ENCODE measurements at places on chromosomes 7 and 10.
A peak's percentile ranks its signal among the peaks of the same experiment; 100 is the strongest.

- no peak for DNase-seq
Observed at GRCh38 chr10:103736044-103736443, 119.3 kb downstream of the SH3PXD2A start.

GRCh38 chr7:157397036-157397720, 60.4 kb downstream of the DNAJB6 start:
- no peak for DNase-seq

GRCh38 chr7:24729365-24730017, 27.8 kb downstream of the GSDME start:
- no peak for DNase-seq

- no peak for DNase-seq
Observed at GRCh38 chr7:141593134-141593533, 41.9 kb downstream of the AGK start.

DNA sequence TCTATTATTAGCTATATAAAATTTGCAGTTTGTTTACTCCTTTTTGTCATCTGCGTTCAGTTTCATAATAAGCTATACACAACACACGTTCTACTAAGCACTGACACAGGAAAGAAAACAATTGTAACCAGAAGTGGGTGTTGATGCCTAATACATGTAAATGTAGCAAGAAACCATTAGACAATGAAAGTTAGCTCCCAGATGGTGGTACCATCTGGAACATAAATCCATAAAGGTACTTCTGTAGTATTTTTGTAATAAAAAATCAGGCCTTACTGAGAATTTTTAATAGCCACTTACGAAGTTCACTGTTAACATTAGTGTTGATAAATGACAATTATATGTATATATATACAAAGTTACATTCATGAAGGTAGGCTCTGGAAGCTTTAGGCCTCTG, 194.7 kb downstream of the KCND2 start:
- DNase-seq: no peak

DNA sequence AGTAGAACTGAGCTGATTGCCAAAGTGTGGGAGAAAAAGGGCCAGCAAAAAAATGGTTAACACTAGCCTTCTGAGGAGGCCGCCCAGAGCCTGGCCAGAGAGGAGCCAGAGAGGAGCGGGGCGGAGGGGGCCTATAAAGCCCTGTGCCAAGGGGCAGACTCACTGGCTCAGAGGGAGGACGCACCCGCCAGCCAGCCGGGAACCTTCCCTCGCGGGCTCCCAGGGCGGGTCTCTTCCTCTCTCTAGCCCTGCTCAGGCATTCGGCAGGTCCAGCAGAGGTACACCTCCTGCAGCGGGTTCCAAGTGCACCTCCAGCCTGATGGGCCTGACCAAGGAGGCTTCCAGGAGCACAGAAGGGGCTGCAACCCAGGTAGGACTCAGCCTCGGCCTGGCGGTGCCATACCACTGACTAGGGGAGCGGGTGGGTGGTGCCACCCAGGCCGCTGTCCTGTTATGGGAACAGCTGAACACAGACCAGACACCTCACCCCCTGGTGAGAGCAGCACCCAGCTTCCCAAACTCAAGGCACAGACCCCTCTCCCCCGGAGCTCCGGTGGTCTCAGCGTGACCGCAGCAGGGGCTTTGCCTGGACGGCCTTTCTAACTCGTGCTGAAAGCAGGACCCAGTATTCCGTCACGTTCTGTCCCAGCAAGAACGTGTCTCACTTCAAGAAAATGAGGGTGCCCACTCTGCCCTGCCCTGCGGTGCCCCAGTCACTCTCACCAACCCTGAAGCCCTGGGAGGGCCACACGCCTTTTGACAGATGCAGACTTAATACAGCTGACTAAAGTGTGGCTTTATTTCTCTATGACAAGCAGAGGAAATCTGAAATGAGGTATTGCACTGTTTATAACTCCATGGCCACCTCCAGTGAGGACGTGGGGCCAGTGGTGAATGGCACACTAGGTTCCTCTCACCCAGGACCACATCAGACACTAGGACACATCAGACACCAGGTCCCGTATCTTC, at the start of gene GPER1:
GPER1 (plus strand) TSS at position 162 of the 969 bp plus-strand sequence. CDS start 3,616 bp downstream, outside the sequence.
- DNase-seq: no peak

- no peak for DNase-seq
Observed at GRCh38 chr10:71432956-71433767, 36.4 kb downstream of the CDH23 start.

GRCh38 chr7:23462846-23463245, 7.4 kb downstream of the IGF2BP3 start:
- DNase-seq: no peak

DNA sequence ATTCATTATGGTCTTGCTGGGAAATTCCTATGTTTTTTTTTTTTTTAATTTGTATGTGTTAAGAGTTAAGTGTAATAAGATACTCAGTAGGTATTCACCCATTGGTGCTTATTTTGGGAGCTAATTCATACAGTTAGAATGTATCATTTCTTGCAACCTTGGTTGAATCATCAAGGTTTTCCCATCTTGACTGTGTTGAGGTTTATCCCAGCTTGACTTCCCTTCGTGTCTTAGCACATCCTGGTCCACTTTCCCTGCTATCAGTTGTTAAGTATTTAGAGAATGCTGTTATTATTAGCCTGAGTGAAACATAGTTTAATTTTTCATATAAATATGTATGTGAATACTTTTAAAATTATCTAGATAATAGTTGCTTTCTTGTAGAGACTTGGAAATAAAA, 20.8 kb downstream of the RALA start:
- DNase-seq: no peak

- no peak for DNase-seq
Observed at GRCh38 chr7:138837627-138838026, 39.6 kb upstream of the ATP6V0A4 start.

- no peak for DNase-seq
Observed at GRCh38 chr7:154862153-154862791, 140.7 kb downstream of the PAXIP1 start.

DNA sequence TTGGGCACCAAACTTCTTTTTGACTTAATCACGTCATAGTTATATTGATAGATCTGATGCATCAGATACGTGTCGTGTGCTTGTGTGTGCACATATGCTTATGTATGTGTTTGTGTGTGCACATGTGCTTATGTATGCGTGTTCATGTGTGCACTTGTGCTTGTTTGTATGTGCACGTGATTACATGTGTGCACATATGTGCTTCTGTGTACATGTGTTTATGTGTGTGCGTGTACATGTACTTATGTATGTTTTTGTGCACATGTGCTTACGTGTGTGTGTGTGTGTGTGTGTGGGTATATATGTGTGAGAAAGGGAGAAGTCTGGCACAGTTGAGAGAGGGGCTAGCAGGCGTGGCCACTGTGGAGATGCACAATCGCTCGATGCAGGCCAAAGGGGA, 173.4 kb downstream of the WDR37 start:
- no peak for DNase-seq

DNA sequence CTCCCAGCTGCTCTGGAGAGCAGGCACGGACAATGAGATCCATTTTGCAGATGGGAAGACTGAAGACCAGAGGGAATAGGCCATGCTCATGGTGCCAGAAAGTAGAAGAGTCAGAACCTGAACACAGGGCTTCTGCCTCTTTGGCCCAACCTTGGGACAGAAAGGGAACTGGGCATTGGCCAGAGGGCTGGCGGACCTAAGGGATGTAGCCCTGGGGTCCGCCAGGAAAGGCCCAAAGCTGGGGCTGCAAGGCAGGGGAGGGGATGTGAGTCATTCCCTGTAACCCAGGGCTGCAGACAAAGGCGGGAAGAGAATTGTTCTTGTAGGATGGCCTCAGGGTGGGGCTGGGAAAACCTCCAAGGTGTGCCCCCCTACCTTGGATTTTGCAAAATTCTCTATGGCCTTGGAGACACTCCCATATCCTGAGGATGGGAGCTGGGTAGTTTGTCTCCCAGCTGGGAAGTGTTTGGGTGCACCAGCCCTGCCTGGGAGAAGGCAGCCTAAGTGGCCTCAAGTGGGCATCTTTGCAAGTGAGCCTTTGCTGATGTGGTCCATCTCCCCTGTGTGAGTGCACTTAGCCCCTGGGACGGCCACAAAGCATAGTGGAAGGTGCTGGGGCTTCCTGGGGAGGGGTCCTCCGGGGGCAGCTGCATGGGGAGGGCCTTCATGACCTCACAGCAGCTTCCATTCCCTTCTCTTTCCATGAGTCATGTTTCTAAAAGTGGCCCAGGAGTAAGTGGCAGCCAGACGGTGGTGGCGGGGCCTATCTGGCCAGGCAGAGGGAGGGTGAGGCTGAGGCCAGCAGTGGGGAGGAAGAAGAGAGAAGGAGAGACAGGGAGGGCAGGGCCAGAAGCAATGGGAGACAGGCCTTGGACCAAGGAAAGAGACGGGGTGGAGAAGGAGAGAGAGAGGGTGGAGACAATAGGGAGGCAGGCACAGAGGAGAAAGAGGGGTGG, 9.2 kb downstream of the AQP1 start:
- DNase-seq: no peak

DNA sequence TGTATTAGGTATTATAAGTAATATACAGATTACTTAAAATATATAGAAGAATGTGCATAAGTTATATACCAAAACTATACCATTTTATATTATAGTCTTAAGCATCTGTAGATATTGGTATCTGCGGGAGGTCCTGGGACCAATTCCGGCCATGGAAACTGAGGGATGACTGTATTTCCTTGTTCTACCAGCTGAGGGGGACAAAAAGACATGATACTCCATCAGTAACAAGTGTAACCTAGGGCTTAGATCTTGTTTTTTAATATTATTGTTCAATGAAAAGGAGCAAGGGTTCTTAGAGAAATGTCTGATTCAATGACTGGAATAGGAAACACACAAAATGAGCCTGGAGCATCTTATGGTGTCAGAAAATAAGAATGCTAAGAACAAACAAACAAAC, 752.5 kb downstream of the CCSER2 start:
- no peak for DNase-seq

DNA sequence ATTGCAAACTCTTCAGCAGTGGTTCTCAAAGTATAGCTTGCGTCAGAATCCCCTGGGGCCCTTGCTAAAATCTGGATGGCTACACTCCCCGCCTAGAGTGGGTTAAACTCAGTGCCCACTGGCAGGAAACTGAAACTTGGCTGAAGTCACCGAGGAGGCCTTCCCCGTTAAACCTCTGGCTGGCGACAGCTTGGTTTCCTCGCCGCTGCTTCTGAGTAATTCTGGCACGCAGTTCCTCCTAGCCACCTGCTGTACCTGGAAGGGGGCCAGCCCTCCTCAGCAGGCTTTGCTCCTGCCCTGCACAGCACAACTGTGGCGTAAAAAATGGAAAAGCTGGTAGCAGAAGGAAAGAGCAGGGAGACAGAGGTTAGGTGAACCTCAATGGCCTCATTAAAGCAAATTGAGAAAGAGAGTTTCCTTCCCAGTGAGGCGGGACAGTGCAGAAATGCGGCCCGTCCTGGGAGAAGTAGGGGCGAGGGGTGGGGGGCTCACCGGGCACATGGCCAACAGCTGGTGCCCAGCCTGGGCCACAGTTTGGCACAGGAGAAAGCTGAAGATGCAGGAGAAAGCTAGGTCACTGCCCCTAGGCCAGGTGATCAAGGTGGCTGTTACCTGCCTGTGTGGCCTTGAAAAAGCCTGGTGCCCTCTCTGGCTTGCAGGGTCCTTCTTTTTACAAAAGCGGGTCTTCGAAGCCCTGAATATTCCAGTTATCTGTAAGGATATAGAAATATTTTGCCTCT, 46.6 kb downstream of the ALOX5 start:
- DNase-seq: peak; percentile 48

DNA sequence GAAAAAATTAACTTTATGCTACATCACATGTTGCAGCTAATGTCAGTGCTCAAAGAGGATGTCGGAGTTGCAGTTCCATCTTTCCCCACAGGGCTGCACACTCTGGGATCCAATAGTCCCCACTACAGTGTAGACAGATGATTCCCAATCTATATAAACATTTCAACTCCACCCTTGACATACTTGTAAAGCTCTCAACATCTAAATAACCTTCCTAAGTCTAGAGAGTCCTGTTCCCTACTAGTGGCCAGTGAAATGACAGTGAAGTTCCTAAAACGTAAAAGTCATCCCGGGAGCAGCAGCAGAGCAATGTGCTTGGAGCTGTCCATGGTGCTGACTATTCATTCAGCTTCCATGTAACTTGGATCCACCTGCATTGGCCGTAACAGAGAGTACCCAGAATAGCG, 145.1 kb downstream of the GRM8 start:
- DNase-seq: no peak

GRCh38 chr7:101516851-101517250, 112.2 kb downstream of the MYL10 start:
- no peak for DNase-seq

- DNase-seq: no peak
Observed at GRCh38 chr10:87519582-87519981, 14.9 kb downstream of the MINPP1 start.

Measured in CD14-positive monocyte (primary cell).